ENCODE measurements at places on chromosomes 5 and 9. TPM values are rescaled to one million over a fixed set of nuclear protein-coding genes. Genes with fewer than 3 reads are reported as not detected.

Gene TEX48
- total RNA-seq: not detected

Gene CATSPER3
- 0.49 TPM for total RNA-seq

Gene DIPK1B
- 8.9 TPM for total RNA-seq

Gene ADAMTSL1
- total RNA-seq: not detected

Gene MOB3B
- total RNA-seq: 6.9 TPM

Gene LRRTM2
- not detected for total RNA-seq

Gene ZNG1C
- 58.5 TPM for total RNA-seq

Gene ZNF454
- not detected for total RNA-seq

Gene ECSCR
- total RNA-seq: not detected

Gene ZDHHC11
- 11.1 TPM for total RNA-seq

Gene SLC6A7
- 0.02 TPM for total RNA-seq

Measured in A549 treated with DMSO at 1 μM for 4 hours (cell line).